ENCODE measurements at places on chromosomes 2 and 18. TPM values are rescaled to one million over a fixed set of nuclear protein-coding genes. Genes with fewer than 3 reads are reported as not detected.

The SLC9A2 gene
- total RNA-seq = 0.18 TPM

The NEUROD1 gene
- not detected for total RNA-seq

The RAB17 gene
- total RNA-seq = 4.8 TPM

The NCKAP5 gene
- 9.1 TPM for total RNA-seq

DNA sequence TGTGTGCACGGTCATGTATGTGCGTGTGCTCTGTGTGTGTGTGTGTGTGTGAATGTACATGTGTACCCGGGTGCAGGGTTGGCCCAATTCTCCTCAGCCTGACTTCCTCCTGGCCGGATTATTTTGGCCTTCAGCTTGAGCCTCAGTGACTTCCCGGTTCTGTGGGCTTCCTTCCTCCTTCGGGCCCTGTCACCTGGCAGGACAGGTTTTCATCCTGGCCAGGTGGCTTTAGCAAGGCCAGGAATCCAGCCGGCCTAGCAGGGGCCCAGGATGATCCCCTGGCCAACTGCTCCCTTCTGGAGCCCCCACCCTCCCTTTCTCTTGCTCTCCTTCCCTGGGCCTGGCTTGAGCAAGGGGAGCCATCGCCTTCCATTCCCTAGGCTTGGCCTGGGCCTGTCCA lies 140.5 kb downstream of the INHBB start:
- no peak for DNase-seq
- no peak overlapping the region for H3K4me3 ChIP-seq
- H3K27ac ChIP-seq = no peak overlapping the region
- H3K4me1 ChIP-seq = no peaks in the 10 kb centered on the region
- no peaks in the 10 kb centered on the region for H3K36me3 ChIP-seq
- H3K27me3 ChIP-seq = no peaks in the 10 kb centered on the region

- H3K4me1 ChIP-seq = no peaks in the 10 kb centered on the region
- no peaks in the 10 kb centered on the region for H3K36me3 ChIP-seq
- no peak overlapping the region for H3K27ac ChIP-seq
- no peak overlapping the region for H3K4me3 ChIP-seq
These were observed 93.0 kb upstream of the TTC27 start for GRCh38 chr2:32534831-32535230.

DNA sequence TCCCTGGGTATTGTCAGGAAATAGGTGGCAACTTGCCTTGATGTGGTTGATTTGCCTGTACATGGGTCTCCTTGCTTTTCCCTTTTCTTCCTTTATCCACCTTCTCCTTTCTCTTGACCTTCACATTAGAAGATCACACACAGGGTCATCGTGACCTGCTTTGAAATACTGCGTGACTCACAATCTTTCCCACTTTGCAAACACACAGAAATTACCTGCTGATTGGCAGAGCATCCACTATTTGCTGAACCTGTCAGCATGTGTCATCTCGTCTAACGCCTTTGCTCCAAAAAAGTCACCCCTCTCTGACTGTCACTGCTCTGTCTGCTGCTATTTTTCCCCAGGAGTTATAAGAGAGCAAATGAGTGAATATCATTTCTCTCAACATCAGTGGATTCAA lies 60.8 kb downstream of the MYO3B start:
- H3K4me1 ChIP-seq = no peaks in the 10 kb centered on the region
- DNase-seq = no peak
- H3K4me3 ChIP-seq = no peak overlapping the region
- no peaks in the 10 kb centered on the region for H3K36me3 ChIP-seq
- H3K27me3 ChIP-seq = peaks cover 31% of the 10 kb centered on the region

- DNase-seq = no peak
- no peaks in the 10 kb centered on the region for H3K4me1 ChIP-seq
- H3K4me3 ChIP-seq = no peak overlapping the region
- H3K27me3 ChIP-seq = no peaks in the 10 kb centered on the region
- no peaks in the 10 kb centered on the region for H3K36me3 ChIP-seq
These were observed 178.8 kb upstream of the RAB6C start for GRCh38 chr2:129800686-129801085.

GRCh38 chr18:6017171-6017570 lies 121.8 kb upstream of the TMEM200C start:
- no peaks in the 10 kb centered on the region for H3K36me3 ChIP-seq
- DNase-seq = no peak
- no peaks in the 10 kb centered on the region for H3K27me3 ChIP-seq
- no peak overlapping the region for H3K4me3 ChIP-seq
- H3K27ac ChIP-seq = no peak overlapping the region

- no peaks in the 10 kb centered on the region for H3K27me3 ChIP-seq
- DNase-seq = no peak
- no peak overlapping the region for H3K27ac ChIP-seq
These were observed 803.3 kb upstream of the CELF4 start for GRCh38 chr18:38368886-38369285.

Measured in heart right ventricle (tissue), 16 donors.